ENCODE measurements at places on chromosomes 7 and 10. TPM values are rescaled to one million over a fixed set of nuclear protein-coding genes. Genes with fewer than 3 reads are reported as not detected.

The GBX1 gene
- polyA plus RNA-seq, result not detected

The PPP1R3C gene
- not detected for polyA plus RNA-seq

The MMD2 gene
- not detected for polyA plus RNA-seq

The PON3 gene
- not detected for polyA plus RNA-seq

The SCIN gene
- not detected for polyA plus RNA-seq

The C10orf62 gene
- not detected for polyA plus RNA-seq
